B cell (primary cell): ENCODE measurements at places on chromosomes 12 and 14.
A peak's percentile ranks its signal among the peaks of the same experiment; 100 is the strongest.

DNA sequence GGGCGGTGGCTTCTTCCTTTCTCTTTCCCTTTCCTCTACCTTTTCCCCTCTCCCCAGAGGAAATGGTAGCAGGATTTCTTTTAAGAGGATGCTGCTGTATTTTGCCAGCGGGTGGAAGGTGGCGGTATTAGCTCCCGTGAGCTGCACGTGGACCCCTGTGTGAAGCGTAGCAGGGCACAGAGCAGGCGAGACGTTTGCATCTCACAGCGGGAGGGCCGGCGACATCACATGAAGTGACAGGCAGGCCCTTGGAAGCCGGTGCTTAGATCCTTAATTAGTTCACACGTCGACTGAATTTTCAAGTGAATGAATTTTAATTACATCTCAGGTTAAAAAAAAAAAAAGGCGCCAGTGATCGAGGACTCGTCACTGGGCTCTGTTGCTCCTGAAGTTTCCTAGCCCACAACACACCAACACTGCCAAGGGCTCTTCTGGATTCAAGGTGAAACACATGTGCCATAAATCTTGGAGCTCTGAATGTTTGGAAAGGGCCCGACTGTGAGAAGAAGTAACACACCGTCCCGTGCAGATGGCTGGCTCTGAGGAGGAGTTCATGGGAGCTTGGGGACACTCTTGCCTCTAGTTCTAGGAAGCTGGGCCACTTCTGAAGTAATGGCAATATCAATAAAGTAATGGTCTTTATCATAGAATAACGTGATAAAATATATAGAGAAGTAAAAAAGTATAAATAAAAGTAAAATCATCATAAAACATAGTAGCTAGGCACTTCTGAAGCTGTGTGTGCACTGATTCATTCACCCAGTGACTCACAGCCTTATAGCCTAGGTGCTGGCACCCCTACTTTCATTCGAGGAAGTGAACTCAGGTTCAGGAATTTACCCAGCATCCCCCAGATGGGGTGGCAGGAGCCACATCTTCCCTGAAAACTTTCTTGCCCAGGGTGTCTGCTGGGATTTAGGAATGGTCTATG lies 75.3 kb downstream of the AACS start:
- no peak for DNase-seq

DNA sequence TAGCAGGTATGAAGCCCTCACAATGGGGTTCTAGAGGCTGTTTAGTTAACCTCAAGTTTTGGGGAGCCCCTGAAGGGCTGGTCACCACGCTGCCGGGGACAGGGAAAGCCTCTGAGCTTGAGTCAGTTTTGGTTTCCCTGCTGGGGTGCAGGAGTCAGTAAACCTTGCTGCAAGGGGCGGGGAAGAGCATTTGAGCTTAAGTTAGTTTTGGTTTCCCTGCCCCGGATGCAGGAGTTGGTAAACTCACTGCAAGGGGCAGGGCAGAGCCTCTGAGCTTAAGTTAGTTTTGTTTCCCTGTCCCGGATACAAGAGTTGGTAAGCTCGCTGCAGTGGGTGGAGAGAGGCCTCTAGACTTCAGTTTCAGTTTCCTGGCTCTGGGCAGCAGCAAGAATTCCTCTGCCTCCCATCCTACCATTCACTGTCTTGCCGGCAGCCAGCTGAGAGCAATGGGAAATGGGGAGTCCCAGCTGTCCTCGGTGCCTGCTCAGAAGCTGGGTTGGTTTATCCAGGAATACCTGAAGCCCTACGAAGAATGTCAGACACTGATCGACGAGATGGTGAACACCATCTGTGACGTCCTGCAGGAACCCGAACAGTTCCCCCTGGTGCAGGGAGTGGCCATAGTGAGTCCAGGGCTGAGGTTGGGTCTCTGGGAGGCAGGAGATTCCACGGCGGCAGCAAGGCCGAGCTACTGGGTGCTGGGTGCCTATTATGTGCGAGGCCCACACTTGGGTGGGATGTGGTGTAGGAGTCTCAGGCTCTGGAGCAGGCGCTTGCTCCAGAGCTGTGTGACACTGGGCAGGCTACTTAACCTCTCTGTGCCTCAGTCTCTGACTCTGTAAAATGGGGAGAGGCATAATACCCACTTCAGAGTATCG lies at the start of gene OAS2:
TSS of gene OAS2 (plus strand) at position 357 of the 878 bp plus-strand sequence. CDS start at position 447, 90 bp downstream.
- DNase-seq, result peak; percentile 92

GRCh38 chr12:26052652-26053051 lies 72.2 kb downstream of the BHLHE41 start:
- DNase-seq, result no peak

DNA sequence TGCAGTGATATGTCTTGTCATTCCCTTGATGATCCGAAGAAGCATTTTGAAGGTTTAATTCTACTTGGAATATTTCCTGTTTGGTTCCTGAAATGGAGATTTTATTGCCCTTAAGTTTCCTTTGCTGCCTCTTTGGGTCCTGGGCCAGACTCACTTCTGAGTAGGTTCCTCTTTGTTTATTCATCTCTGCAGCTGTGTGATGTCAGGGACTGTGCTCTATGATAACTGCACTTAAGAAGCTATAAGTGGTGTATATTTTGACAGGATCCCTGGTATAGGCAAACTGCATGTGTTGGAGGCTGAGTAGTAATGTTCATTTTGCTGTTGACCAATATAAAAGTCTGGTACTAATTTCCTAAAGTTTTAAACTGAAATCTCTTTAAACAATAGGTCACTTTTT lies at the start of gene KLRC4:
TSS of gene KLRC4 (minus strand) at position 366 of the 400 bp plus-strand sequence. CDS start at position 184, 182 bp downstream.
- no peak for DNase-seq

DNA sequence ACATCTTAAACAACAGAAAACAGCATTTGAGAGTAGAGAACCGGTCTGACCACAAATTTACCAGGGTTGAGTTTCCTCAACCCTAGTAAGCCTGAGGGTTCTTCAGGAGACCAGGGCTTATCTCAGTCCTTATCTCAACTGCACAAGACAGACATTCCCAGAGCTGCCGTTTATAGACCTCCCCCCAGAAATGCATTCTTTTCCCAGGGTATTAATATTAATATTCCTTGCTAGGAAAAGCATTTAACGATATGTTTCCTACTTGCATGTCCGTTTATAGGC lies 12.3 kb downstream of the TMEM117 start:
- no peak for DNase-seq

DNA sequence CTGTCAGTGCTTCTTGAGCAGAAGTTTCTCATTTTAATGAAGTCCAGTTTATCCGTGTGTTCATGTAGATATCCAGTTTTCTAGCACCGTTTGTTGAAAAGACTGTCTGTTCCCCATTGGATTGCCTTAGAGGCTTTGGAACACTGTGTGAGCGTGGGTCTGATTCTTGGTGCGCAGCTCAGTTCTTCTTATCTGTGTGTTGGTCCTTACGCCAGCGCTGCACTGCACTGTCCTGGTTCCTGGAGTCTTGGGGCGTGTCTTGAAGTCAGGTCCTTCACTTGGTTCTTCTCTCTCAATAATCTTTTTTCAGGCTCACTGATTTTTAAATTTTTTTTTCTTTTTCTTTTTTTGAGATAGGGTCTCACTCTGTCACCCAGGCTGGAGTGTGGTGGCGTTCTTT lies 25.5 kb downstream of the EP400 start:
- no peak for DNase-seq

GRCh38 chr12:30988646-30989286 lies 62.2 kb downstream of the TSPAN11 start:
- no peak for DNase-seq

- DNase-seq, result peak; percentile 41
Observed at GRCh38 chr14:65168840-65169239, 66.5 kb upstream of the MAX start.

DNA sequence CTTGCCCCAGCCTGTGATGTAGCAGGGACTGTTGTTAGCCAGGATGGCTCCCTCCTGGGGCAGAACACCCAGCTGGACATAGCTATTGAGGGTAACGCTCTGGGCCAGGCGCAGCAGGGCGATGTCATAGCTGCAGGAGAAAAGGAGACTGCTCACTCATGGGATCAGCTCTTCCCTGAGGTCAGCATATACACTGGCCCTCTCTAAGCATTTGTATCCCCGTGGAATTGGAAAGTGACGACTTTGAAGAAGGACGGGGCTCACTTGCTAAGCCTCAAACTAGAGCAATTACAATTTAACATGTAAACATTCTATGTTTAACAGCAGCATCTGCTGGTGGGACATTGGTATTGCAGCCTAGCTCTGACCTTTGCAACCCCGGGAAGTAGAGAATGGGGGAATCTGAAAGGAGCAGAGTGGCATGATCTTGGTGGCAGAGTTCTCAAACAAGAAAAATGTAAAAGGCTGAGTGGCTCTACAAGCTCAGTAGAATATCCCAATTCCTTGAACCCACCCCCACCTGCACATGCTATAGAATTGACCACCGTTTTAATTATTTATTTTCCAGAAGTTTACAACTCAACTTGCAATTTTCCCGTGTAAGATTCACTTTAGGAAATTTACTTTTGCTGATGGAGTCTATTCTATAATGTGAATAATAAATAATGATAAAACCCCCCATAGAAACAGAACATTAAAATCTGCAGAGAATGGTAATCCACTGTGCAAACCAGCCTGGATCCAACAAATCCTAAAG lies 5.0 kb downstream of the CELA1 start:
- peak; percentile 85 for DNase-seq

DNA sequence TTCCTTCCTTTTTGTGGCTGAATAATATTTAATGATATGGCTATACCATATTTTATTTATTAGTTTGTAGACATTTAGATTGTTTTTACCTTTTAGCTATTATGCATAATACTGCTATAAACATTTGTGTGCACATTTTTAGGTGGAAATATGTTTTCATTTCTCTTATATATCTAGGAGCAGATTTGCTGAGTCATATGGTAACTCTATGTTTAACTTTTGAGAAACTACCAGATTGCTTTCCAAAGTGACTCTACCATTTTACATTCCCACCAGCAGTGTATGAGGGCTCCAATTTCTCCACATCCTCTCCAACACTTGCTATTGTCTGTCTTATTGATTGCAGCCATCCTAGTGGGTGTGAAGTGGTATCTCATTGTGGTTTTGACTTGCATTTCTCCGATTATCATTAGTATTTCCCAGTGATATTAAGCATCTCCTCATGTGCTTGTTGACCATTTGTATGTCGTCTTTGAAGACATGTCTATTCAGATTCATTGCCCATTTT lies 160.2 kb downstream of the KICS2 start:
- DNase-seq, result no peak

DNA sequence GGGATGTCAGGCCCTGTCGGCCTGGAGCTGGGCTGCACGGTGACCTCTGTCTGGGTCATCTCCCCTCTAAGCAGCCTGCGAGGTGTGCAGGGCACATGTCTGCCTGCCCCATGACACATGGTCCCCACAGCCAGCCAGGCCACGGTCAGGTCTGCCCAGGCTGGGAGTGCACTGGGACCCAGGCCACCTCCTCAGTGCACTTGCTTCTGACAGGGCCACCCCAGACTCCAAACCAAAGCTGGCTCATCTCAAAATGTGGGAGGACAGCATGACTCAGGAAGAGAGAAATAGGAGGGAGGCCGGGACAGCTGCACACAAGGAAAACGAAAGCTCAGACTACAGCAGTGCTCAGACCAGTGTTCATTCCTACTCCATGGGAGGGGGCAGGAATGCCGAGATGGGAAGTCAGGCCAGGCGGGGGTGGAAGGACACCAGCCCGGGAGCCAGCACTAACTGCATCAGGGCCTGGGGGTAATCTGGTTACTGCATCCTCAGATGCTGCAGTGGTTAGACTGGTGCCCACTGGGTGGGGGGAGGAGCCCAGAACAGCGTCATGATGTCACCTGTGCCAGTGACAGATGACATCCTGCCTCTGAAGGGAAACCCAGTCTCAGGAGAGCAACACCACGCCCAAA lies 4.0 kb downstream of the P2RX2 start:
- DNase-seq, result no peak

DNA sequence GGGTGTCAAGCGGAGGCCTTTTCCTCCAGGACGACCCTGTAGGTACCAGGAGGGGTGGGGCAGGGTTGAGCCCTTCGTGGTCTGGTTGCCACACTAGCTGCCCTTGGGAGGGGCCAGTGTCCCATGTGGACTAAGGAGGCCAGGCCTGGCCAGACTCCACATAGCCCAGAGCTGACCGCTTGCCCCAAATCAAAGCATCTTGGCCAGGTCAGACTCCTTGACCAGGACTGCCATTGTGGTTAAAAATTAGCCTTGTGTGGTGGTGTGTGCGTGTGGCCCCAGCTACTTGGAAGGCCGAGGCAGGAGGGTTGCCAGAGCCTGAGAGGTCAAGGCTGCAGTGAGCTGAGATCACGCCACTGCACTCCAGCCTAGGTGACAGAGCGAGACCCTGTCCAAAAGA lies 24.8 kb downstream of the ALDH2 start:
- no peak for DNase-seq

GRCh38 chr12:14367040-14367661 lies 1.7 kb downstream of the ATF7IP start:
- peak; percentile 81 for DNase-seq

- DNase-seq, result no peak
Observed at GRCh38 chr14:85058150-85058549, 471.8 kb upstream of the FLRT2 start.

- DNase-seq, result no peak
Observed at GRCh38 chr14:33764876-33765650, 185.8 kb downstream of the EGLN3 start.

- DNase-seq, result no peak
Observed at GRCh38 chr12:55696141-55696540, 11.6 kb downstream of the ITGA7 start.

DNA sequence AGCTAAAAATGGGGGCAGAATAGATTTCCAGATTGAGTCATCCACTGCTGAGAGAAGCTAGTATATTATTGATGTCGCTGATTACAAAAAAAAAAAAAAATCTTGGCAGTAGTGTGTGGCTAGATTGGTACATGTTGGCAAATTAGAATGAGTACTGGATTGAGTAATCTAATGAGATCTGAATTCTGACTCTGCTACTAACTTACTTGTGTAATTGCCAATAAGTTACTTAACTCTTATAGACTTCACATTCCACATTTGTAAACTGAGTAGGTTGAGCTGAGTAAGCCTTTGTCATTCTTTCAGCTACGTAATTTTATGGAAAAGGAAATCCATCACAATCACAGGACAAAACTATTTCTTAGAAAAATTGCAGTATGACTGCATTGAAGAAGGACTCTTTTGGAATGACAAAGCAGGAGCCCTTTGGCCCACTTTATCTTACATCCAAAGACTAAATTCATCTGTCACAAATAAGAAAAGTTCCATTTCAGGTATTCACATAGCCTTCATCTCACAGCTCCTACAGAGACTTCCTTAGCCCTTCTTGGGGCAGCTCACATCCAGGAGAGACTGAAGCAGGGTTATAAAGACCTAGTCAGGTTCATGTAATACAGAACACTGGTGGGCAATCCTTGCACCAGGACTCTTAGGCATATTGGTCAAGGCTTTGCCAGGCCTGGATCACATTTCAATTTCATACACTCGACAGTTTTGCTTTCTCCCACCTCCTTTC lies 197.3 kb upstream of the CPNE8 start:
- DNase-seq, result no peak

- DNase-seq, result no peak
Observed at GRCh38 chr12:40327535-40327934, 102.7 kb downstream of the LRRK2 start.
